NCI-H187 treated with DMSO at 0.1 percent for 48 hours (cell line): ENCODE measurements at places on chromosomes 11 and 22.

GRCh38 chr11:61417670-61418069, 12.1 kb downstream of the CPSF7 start:
- no peak for DNase-seq

GRCh38 chr11:113952070-113952469, 22.8 kb upstream of the HTR3A start:
- DNase-seq = no peak

- DNase-seq = no peak
Measured at GRCh38 chr22:46764779-46765485, 2.5 kb downstream of the TBC1D22A start.

DNA sequence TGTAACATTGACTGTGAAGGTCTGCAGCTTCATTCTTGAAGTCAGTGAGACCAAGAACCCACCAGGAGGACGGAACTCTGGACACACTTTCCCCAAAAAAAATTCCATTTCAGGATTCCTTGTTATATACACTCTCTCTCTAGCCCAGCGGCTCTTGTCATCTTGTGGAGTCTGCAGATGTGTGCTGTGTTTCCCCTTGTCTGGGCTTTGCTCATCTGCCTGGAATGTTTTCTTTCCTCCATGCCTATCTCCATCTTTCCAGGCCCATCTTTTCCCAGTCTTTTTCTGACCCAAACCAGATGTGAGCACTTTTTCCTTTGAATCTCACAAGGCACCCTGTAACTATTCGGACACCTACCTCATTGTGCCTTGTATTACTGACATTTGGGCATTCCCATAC, 5.1 kb upstream of the DRG1 start:
- DNase-seq = no peak

DNA sequence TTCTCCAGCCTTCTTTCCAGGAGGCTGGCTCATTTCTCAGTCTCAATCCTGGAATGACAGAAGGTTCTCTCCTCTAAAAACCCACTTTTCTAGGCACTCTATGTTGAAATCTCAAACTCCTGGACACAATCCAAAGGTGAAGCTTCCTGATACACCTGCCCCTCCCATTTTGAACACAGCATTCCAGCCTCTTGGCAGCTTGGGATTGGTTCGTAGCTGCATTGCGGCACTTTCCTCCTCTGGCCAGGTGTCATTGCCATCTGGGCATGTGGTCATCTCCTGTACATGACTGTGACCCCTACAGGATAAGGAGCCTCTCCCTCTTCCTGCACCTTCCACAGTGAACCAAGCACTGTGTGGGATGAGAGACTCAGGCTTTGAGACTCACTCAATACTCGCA, 230.2 kb upstream of the B3GAT1 start:
- no peak for DNase-seq

DNA sequence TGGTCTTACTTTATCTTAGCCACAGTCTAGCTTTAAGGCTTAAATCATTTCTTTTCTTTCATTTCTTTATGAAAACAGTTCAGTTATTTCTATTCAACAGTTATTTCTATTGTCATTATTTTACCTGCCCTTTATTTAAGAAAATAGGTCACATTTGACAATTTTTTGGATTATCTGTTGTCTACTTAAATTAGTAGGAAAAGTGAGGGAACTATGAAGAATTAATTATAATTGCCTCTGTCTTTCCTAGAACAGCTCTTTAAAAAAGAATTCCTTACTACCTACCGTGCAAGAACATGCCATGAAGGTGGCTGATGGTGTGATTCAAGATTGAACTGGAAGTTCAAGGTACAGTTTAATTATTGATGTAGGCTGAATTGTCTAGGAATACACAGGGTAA, at the start of gene OR4C6:
Gene OR4C6, plus strand, starts transcription at position 301 of the 400 bp plus-strand sequence. CDS start 2,966 bp downstream, outside the sequence.
- DNase-seq = no peak

DNA sequence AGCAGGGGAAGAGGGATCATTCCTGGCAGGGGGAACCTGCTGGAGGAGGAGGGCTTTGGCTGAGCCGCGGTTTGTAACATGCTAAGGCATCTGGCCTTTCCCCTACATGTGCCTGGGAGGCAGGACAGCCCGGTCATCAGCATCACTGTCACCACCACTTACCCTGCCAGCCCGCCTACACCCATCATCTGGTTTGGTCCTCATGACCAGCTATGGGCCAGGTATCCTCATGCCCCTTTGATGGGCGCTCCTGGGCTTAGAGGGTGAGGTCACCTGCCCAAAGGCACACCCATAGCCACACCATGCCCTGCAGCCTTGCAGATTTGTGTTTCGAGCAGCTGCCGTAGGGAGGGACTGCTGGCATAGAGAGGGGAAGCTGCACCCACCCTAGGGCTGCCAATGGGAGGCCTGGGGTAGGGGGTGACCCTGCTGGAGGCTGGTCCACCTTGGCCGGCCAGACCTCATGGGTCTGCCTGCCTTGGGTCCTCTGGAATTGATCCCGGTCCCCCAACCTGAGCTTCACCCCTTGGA, 2.6 kb downstream of the MRGPRF start:
- no peak for DNase-seq

- DNase-seq = no peak
Measured at GRCh38 chr11:132300283-132300682, 929.9 kb downstream of the NTM start.

DNA sequence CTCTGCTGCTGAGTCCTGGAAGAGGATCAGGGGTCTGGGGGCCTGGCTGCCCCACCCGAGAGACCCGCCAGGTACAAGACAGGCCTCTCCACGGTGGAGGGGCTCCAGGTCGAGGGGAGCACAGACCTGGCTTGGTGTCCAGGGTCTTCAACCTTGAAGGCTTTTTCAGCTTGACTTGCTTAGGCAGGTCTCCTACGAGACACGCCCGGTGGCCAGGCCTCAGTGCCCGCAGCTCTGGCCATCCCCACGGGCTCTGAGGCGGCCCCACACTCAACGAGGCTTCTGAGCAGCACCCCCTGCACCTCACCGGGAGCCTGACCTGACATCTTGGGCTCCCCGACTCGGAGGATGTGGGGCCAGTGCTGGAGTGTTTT, 6.6 kb upstream of the PLXNB2 start:
- DNase-seq = no peak

DNA sequence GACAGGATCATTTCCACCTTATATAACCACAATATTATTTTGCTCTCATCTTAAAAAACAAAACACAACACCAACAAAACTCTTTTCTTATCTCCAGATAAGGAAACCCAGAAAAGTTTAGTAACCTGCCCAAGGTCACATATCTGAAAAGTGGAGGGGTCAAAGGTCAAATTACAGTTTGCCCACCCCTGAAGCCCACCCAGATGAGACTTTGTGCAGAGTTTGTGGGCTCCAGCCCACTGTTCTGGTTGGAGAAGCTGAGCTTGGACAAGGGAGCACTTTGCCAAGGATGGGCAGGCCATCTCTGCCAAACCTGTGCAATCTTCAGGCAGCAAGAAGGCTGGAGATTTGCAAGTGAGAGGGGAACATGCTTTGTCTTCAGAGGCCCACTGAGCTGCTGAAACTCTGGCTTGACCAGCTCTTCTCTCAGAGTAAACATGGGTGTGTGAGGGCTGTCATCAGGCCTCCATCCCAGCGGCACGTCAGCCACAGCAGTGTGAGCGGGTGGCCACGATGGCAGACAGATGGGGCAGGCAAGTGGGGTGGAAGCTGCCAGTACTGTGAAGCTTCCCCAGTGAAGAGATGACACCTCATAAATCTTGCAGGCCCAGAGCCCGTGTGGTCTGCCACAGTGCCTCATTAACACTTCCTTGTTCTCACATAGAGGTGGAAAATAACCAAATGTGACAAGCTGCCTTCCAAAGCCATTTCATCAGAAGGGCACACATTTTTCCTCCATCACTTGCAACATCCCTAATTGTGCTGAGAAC, 111.8 kb downstream of the CCDC81 start:
- no peak for DNase-seq

DNA sequence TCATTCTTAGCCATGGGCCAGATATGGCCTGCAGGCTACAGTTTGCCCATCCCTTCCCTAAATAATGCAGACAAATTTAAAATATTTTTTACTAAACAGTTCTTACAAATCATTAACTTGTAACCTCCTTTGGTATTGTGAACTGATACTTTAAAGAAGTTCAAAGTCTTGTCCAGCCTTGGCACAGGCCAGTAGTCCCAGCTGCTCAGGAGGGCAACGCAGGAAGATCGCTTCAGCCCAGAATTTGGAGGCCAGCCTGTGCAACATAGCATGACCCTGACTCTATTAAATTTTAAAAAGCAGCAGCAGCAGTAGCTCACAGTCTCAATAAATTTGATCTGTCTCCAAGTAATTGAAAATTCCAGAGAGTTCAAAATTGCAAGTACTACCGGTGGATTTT, 83.7 kb upstream of the ARHGAP32 start:
- DNase-seq = no peak

- no peak for DNase-seq
Measured at GRCh38 chr11:45185228-45185729, 38.8 kb downstream of the PRDM11 start.

- no peak for DNase-seq
Measured at GRCh38 chr11:44537679-44538078, 27.8 kb upstream of the CD82 start.

GRCh38 chr11:31233425-31233824, 136.1 kb downstream of the DCDC1 start:
- DNase-seq = no peak

DNA sequence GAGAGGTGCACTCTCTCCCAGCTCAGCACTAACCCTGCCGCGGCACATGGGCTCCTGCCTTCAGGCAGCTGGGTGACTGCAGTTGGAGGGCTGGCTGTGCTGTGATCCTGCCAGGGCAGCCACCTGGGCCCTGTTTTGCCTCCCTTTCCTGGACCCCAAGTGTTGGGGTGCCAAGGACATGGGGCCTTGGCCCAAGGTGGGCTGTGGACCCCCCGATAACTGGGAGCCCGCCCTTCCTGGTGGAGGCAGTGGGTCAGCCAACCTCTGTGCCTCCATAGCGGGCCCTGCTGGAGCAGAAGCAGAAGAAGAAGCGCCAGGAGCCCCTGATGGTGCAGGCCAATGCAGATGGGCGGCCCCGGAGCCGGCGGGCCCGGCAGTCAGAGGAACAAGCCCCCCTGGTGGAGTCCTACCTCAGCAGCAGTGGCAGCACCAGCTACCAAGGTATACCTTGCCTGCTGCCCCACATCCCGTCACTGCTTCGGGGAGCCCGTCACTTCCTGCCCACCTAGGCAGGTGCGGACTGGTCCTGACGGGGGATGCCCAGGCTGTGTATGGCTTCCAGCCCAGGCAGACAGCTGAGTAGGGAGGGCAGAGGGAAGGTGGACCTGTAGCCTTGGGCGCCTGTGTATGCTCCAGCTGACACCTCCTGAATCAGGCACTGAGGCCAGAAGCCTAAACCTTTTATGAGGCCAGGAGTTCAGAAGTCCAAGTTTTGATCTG, 8.9 kb downstream of the TUB start:
- DNase-seq = no peak

GRCh38 chr11:120326228-120326627, 1.1 kb downstream of the TLCD5 start:
- DNase-seq = no peak

- DNase-seq = no peak
Measured at GRCh38 chr11:3913921-3914320, 58.5 kb downstream of the STIM1 start.

- DNase-seq = no peak
Measured at GRCh38 chr22:32023251-32023827, 19.7 kb upstream of the SLC5A1 start.

- no peak for DNase-seq
Measured at GRCh38 chr22:28949788-28950187, 66.4 kb downstream of the ZNRF3 start.

- no peak for DNase-seq
Measured at GRCh38 chr22:45204819-45205218, 35.9 kb downstream of the KIAA0930 start.

DNA sequence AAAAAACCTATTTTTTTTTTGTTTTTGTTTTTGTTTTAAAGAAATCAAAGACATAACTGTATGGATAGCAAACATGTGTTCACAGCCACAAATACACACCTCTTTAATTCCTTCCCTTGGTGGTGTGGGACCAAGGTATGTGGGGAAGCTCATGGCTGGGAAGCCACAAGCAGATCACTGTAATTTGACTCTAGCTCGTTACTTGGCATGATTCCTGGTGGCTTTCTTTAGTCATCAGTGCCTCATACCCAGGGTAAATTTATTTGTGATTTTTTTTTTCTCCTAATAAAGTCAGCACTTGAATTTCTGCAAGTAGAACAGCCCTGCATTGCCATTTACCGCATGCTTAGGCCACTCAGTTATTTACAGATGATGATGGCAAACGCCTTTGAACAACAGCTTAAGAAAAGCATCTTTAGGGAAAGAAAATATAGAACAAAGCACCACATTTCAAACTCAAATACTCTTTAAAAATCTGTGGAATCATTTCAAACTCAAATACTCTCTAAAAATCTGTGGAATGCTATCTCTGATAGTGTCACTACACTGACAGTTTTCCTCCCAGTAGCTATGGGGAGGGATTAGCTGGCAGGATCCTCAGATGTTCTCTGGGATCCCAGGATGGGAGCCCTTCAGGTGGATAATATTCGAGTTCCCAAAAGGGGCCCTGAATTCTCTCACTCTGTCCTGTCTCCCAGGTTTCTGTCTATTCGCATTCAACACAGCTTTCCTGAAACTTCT, 687.2 kb downstream of the OPCML start:
- no peak for DNase-seq

DNA sequence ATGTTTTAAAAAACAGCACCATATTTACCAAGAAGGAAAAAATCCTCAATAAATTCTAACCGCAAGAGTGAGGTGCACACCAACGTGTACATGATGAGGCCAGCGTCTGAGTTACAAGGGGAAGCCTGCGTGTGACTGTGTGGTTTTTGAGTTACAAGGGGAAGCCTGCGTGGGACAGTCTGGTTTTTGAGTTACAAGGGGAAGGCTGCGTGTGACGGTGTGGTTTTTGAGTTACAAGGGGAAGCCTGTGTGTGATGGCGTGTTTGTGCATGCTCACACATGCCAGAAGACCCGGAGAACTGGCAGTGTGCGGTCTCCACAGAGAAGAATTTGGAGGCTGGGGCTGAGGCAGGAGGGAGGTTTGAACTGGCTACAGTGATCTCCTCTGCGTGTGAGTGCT, 1376.4 kb downstream of the TBC1D22A start:
- no peak for DNase-seq

GRCh38 chr22:37552524-37553163, 7.6 kb upstream of the CDC42EP1 start:
- no peak for DNase-seq

- no peak for DNase-seq
Measured at GRCh38 chr11:73962101-73962705, 11.4 kb downstream of the DNAJB13 start.

GRCh38 chr11:117502015-117502778, 174.5 kb downstream of the CEP164 start:
- DNase-seq = no peak

DNA sequence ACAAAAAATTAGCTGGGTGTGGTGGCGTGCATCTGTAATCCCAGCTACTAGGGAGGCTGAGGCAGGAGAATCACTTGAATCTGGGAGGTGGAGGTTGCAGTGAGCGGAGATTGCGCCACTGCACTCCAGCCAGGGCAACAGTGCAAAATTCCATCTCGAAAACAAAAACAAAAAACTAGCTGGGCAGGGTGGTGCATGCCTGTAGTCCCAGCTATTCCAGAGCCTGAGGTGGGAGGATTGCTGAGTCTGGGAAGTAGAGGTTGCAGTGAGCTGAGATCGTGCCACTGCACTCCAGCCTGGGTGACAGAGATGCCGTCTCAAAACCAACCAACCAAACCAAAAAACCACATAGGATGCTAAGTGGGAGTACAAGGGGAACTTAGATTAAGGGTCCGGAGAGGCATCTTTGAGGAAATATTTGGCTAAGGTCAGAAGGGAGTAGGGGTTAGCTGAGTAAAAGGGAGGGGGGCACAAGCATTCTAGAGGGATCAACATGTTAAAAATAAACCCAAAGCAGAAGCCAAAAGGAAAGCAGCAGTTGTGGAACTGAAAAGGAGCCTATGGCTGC, 10.2 kb downstream of the PHF5A start:
- no peak for DNase-seq

- DNase-seq = no peak
Measured at GRCh38 chr11:82507288-82507687, 226.4 kb downstream of the FAM181B start.
